ENCODE measurements at places on chromosomes 2 and 18.

DNA sequence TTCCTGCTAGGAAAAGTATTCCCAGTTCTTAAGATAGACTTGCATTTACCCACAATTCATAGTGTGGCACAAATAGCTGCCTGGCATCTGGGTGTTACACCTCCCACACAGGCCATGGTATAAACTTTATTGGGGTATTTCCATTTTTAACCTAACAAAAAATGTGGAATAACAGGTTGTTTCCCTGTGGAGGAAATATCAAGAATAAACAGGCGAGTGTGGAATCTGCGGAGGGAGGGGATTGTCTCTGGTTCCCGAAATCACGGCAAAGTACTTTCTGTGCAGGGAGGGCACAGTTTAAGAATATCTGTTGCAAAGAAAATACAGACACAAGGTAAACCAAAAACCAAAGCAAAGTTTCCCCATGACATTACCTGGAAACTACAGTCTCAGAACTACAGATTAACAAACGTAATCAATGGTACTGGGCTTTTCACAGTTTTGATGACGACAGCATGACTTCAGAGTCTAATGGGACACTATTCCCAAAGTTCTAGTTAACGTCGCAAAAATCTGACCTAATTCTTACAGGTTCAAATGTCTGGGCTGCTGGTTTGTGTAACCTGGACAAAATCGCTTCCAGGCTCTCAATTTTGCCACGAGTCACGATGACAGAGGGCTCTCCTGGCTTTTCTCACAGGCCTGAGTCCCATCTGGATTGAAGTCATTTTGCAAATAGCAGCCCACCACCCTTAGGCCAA lies 1.4 kb downstream of the STARD7 start:
- no peak for DNase-seq

DNA sequence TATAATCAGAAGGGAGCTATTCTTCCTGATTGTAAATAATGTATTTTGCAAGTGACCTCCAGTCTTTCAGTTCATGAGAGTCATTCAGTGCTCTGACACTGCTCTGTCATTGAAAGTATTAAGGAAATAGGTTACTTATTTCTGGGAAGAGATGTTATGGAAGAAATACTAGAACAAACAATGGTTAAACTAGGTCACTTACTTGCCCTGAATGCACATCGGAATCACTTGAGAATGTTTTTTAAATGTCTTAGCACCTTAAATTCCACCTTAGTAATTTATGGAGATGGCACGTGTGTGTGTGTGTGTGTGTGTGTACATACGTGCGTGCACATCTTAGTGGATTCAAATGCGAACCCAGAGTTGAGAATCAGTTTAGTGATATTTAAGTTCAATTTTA lies 126.6 kb upstream of the KCNH7 start:
- no peak for DNase-seq

DNA sequence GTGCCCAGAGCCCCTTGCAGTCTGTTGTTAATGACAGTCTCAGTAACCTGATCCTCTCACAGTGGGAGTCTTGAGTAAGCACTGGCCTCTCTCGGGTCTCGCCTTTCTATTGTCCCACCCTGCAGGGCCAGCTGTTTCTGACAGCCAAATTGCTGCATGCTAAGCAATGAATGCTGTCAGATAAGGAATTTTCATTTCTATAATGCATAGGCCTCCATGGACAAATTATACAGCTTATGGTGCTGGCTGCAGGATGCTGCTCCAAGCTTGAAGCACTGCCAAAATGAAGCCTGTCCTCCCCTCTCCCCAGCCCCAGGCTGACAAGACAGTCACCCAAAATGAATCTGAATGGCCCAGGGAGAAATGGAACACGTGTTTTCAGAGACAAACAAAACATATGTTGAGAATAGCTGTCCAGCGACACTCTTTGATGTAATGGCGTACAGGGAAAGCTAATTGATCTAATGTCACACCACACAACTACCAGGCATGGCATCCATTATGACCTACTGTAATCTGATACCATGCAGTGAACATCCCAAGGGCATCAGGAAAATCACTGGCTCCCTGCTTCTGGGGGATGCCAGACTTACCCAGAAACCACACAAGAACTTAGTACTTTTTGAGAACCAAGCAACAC lies 36.8 kb downstream of the ACVR1 start:
- DNase-seq, result no peak

DNA sequence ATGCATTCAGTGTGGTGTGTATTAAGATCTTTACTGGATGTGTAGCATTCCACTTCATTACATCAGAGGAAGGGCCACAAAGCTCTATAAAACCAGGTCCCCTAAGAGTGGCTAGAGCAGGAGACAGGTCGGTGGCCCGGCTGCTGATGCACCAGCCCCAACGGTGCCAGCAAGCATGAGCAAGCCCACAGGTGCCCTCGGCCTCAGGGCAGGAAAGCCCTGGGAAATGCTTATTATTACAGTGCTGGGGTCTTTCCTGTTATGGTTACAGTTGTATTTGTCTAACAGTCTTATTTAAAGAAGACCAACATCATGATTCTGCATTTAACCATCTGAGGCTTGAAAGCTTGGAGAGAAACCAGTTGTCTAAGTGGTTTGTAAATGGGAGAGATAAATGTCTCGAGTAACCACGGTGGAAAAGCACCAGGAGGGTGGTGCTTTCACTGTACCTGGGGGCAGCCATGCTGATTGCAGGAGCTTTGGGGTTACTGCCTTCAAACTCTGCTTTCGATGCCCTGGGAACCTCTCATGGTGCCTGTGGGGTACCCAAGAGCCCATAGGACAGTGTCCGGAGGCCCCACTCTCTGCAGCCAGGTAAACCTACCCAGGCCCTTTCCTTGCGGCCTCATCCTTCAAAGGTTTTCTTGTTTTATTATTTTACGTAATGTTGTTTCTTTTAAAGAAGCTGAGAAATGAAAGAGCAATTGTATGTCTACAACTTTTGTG lies 133.1 kb downstream of the SH3RF3 start:
- DNase-seq, result no peak

DNA sequence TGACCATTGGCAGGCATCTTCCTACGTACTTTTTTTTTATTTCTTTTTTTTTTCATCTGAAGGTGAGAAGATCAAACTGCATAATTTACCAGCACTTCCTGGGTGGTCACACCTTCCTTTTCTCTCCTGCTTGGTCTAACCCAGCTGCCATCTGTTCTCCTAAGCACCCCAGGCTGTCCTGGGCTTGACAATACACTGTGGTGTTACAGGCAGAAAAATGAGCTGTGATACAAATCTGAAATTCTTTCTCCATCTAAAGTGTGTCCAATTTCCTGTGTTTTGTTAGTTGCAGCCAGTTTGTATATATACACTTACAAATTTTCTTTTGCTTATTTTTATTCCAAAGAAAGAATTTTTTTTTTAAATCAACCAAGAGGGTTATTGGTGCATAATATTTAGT lies 786.0 kb upstream of the ZEB2 start:
- no peak for DNase-seq

- DNase-seq, result no peak
These were observed 56.9 kb downstream of the SLC38A11 start for GRCh38 chr2:164898475-164898874.

GRCh38 chr2:24724111-24724775 lies 68.9 kb downstream of the PTRHD1 start:
- DNase-seq, result no peak

DNA sequence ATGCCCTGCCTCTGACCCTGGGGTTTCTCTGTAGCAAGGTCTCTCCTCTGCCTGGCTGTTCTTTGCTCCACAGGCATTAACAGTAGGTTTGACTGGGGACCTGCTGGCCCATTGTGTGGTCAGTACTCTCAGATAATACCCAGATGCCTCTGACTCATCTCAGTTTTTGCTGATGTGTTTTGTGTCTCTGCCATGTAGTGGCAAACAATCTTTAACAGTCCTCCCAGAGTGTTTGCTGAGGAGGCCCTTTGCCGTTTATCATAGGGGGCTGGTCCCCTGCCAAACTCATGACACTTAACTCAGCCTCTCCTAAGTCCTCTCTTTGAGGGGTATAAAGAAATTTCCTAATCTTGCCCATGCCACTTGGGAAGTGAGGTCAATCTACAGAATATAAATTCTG lies 793.7 kb upstream of the FANCL start:
- no peak for DNase-seq
